ENCODE measurements at places on chromosomes 16 and 17.

- no peak for DNase-seq
Measured at GRCh38 chr17:40588552-40588951, 23.3 kb upstream of the CCR7 start.

DNA sequence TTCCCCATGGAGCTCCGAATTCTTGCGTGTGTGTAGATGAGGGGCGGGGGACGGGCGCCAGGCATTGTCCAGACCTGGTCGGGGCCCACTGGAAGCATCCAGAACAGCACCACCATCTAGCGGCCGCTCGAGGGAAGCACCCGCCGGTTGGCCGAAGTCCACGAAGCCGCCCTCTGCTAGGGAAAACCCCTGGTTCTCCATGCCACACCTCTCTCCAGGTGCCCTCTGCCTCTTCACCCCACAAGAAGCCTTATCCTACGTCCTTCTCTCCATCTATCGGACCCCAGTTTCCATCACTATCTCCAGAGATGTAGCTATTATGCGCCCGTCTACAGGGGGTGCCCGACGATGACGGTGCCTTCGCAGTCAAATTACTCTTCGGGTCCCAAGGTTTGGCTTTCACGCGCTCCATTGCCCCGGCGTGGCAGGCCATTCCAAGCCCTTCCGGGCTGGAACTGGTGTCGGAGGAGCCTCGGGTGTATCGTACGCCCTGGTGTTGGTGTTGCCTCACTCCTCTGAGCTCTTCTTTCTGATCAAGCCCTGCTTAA is 617 bp upstream of the SENP3 start:
- peak; percentile 56 for DNase-seq

DNA sequence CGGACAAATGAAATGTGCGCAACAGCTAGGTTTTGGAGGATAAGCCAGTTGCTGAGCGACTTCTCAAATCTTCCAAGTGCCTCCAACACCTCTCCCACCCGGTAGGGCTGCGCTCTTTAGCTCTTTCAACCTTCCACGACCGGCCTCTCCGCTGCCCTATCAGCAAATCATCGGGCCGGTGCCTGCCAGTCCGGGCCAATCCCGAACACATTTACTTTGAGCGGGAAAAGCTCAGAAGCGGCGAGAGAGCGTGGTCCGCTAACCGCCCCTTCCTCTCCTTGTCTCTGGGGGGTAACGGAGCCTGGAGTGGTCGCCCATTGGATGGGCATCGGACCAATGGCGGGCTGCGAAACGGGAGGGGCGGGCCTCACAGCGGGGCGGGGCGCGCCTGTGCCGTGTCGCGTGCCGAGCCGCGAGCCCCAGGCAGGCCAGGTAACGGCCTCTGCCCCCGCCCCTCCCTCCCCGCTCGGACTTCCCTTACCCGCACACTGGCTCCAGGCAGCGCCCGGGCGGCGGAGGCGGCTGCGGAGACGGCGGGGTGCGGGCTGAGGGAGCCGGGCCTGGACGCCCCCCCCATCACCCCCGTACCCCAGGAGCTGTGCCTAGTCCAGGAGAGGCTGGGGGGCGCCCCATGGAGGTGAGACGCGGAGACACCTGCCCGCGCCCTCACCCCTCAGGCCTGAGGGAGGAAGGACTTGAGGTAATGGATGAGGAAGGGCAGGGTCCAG is at the start of gene MEIOC:
TSS of gene MEIOC (plus strand) at position 486 of the 728 bp plus-strand sequence. CDS start at position 632, 146 bp downstream.
- DNase-seq, result no peak

- no peak for DNase-seq
Measured at GRCh38 chr16:73054813-73055482, 7.0 kb upstream of the ZFHX3 start.

GRCh38 chr17:9648521-9649110 is 3.3 kb downstream of the USP43 start:
- no peak for DNase-seq

DNA sequence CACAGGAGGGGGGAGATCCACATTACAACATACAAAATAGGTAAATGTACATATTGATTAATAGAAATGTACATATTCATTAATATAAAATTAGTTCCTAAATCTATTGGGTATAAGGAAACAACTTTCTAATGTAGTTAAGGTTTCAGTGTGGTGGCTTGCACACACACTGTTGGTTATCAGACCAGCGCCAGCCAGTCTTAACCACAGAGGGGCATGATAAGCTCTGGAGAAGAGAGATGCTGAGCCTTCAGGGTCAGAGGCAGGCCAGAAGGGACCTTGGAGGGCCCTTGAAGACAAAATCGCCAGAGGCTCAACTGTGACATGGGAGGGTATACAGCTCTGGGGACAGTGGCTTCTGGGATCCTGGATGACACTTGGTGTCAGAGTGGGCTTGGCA is 10.9 kb upstream of the ZFP90 start:
- no peak for DNase-seq

DNA sequence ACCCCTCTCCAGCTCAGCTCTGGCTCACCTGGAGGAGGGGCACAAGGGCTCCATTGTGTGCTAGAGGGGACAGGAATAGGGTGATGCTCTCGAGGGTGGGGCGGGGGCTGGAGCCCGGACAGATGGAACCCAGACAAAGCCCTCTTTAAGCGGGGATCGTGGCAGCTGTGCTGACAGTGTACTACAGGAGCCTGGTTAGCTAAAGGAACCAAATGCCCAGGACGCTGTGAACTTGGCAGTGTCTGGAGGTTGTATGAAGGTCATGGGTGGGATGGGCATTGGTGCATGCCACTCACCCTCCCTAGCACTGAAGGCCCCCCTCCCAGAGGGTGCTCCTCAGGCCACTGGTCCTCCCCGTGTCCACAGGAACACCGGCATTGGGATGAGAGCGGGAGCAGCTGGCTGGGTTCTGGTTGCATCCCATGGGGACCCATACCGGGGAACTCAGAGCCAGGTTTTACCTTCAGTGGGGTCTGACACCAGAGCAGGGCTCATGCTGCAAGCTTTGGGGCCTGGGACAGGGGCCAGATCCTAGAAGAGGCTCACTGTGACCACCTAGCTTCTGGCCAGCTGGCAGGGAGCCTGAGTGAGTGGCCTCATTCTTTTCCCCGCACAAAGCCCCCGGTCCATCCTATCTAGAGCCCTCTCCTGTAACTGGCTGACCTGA is 11.9 kb downstream of the KIF19 start:
- DNase-seq, result no peak

- DNase-seq, result no peak
Measured at GRCh38 chr17:4161192-4161966, 18.4 kb downstream of the CYB5D2 start.

DNA sequence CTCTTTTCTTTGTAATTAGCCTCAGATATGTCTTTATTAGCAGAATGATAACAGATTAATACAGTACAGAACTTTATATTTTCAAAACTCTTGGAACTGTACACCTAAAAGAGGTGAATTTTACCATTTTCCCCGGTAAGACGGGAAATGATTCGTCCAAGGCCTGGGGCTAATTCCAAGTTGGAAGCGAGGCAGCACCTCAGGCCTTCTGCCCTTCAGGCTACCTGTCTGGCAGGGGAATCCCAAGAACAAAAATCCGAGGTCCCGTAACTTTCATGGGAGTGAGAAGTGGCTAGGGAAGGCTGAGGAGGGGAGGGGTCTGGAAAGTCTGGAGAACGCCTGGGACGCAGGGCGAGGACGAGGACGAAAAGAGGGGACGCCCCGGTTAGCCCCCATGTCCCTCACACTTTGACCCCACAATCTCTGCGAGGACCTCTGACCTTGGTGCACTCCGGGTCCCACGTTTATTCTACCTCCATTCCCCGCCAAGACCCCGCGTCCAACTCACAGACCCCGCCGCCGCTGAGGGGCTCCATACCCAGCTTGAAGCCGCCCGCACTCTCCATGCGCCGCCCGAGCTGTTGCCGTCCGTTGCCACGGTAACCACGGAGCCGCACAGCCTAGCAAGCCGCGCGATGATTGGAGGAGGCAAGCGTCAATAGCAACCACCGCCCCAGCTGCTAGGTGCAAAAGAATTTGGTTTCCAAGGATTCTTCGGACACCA is at the start of gene HYDIN:
TSS of gene HYDIN (minus strand) at position 601 of the 724 bp plus-strand sequence. CDS start 43,827 bp downstream, outside the sequence.
- DNase-seq, result peak; percentile 75

- DNase-seq, result no peak
Measured at GRCh38 chr16:53115773-53116172, 61.0 kb downstream of the CHD9 start.

DNA sequence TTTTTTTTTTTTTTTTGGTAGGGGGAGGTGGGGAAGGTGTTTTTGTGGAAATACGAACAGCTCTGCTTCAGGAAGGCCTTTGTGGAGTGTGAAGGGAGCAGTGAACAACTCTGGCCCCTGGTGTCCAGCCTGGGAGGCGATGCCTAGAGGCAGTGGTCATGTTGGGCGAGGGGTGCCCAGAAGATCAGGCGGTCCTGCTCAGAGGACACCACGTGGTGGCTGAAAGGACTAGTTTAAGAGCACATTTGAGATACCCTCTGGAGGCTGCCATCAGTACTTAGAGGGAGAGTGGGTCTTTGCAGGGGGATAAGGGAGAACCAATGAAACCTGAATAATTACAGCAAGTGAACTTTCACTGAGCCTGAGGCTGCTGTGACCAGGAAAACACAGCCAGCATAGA is 40.1 kb upstream of the RHOT1 start:
- DNase-seq, result no peak

DNA sequence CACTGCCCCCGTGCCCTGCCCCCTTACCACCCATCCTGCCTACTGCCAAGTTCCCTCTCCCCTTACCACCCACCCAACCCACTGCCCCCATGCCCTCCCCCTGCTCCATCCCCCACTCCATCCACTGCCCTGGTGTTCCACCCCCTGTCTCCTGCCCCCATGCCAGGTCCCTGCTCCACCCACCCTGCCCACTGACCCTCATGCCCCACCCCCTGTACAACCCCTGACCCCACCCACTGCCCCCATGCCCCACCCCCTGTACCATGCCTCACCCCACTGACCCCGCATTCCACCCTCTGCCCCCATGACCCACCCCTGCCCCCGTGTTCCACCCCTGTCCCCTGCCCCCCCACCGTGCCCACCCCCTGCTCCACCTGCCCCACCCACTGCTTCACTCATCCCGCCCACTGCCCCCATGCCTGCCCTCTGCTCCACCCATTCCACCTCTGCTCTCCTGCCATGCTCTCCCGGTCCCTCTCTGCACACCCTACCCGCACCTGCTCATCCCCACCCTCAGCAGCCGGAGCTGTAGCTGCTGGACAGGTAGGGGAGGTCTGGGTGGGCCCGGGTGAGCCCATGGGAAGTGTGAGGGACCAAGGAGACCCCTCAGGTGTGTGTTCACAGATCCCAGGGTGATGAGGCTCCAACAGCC is 7.4 kb upstream of the FN3KRP start:
- no peak for DNase-seq

GRCh38 chr16:75028544-75029135 is 29.8 kb downstream of the ZNRF1 start:
- no peak for DNase-seq
